ENCODE measurements at places on chromosomes 2 and 18.
A peak's percentile ranks its signal among the peaks of the same experiment; 100 is the strongest.

- DNase-seq, result no peak
These were observed 80.4 kb upstream of the RND3 start for GRCh38 chr2:150567771-150568301.

DNA sequence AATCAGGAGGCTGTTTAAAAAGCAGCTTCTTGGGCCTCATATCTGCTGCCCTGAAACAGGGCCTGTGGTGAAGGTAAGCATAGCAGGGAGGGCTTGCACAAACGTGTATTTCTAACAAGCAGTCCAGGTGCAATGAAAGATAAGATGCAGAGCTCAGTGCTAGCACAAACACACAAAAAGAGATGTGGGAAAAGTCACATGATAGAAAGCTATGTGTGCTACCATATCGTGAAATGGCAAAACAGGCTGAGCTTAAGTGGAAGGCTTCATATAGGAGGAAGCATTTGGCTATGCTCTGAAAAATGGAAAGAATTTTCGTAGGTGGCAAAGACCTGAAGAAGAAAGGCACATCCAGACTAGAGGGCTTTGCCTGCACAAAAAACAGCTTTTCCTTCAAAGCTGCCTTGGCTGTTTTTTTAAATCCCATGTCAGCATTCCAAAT is 10.2 kb downstream of the RSAD2 start:
- no peak for DNase-seq

DNA sequence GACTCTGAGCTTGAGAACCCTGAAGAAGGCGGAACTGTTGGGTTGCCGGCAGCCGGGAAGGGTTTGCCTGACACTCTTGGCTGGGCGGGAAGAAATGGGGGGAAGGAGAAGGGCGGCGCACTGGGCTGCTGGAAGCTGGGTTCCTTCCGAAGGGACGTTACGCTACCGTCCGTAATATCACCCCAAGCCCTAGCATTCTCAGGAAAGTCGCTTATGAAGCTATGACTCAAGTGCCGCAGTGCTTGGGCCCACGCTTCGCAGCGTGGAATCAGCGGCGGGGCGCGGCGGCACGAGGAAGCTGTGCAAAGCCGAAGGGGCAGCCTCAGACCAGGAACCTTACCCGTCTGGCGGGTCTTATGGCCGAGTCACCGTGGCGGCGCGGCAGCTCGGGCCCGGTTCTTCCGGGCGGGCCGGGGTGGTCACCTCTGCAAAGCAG is 50.2 kb upstream of the SIGLEC15 start:
- peak; percentile 57 for DNase-seq

GRCh38 chr18:76979906-76980305 is 152.7 kb downstream of the MBP start:
- DNase-seq, result no peak

- DNase-seq, result no peak
These were observed 4.9 kb upstream of the TMEM200C start for GRCh38 chr18:5900262-5900661.

- DNase-seq, result no peak
These were observed 91.8 kb downstream of the MAP4K4 start for GRCh38 chr2:101788995-101789970.

DNA sequence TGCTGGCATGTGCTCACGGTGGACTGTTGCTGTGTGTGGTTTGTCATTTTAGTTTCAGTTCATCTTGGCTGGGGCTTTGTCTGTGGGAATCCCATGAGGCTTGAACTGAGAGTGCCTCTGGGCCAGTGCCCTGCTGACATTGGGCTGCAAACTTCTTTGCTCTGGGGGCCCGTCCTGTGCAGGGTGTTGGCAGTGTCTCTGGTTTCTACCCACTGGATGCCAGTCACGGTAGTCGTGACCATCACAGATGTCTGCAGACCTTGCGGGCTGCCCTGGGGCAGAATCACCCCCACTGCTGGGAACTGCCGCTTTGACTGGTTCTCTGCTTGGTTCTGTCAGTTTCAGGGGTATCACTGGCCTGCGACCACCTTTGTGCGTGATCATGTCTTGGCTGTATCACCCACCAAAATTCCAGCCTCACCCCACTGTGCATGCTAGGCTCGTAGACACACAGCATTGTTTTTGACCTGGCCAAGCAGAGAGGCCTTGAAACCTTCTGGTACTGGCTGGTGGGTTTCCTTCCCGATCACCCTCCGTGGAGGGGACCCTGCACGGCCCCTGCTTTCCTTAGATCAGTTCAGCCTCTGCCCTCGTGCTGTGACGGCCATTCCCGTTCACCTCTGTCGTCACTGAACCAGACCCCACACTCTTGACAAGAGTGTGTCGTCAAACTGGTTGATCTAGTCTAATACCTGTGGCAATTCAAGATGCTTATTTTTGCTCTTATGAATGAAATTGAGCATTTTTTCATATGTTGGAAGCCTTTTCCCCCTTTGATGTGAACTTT is 57.6 kb downstream of the KCNG2 start:
- DNase-seq, result no peak

- no peak for DNase-seq
These were observed 129.6 kb upstream of the CNGA3 start for GRCh38 chr2:98216616-98217015.

- DNase-seq, result no peak
These were observed 28.2 kb upstream of the MCM6 start for GRCh38 chr2:135904341-135904989.

GRCh38 chr2:68342470-68342869 is 22.6 kb upstream of the PLEK start:
- no peak for DNase-seq

DNA sequence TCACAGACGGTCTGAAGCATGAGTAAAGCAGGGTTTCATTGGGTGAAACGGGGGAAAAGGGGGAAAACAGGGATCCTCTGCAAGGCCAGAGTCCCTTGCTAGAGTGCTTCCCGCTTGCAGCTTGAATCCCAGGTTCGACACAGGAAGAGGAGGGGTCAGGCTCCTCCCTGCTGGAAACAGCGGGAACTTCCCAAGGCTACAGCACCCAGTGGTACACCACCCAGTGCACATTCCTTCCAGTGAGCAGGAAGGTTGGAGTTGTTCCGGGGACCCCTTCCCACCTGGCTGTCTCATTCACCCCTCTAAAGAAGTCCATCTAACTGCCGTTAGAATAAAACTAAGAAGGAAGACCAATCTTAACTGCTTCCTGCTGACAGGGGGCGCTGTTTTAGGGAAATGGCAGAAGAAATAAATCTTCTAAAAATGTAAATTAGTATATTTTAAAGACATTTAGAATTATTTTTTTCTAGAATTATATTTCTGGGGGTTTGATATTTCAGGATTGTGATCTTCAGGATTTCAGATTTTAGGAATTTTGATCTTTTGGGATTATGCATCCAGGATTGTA is 230.9 kb downstream of the RBM43 start:
- no peak for DNase-seq

DNA sequence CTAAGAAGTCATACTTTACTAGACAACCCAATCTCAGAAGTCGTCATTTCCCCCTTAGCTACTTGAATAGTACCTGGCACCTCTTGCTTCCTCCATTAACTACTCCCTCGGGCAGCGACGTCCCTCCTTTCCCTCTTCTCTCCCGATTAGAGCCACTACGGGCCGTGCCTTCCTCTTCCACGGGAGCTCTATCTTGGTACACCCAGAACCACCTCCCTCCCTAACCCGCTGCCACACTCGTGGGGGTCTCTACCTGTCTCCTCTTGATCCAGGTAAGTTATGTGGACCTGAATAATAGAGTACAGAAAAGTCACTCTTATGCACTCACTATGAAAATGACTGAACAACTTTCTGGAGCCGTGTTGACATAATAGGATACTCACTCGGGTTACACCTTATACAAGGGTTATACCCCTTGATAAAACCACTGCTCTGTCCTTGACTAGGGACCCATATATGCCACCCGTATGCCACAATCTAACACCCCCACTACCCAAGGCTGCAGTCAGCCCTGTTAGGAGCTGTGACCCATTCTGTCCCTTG is 595 bp upstream of the HDHD2 start:
- DNase-seq, result peak; percentile 20

- no peak for DNase-seq
These were observed 137.6 kb downstream of the WDSUB1 start for GRCh38 chr2:159148901-159149300.

DNA sequence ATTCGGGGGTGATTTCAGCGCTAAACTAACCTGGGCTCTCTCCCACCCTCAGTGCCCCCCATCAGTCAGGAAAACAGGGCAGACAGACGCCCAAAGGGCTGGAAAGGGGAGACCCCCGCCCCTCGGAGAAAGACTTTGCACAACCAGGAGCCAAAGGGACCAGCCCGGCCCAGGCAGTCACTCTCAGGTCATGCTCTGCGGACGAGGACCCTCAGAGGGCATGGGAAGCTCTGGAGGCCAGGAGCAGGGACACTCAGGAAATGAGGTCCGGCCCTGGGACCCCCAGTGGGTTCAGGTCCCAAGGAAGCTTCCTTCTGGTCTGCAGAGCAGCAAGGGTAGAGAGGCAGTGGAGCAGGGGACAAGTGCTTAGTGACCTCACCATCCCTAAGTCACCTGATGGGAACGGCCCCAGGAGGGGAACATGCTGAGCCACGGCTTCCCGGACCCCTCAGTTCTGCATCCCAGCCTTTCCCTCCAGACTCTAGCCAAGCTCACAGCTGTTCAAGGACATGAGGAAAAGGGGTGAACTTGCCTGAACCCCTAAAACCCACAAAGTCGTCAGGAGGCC is 88.0 kb upstream of the GPC1 start:
- DNase-seq, result no peak

GRCh38 chr2:198973181-198973580 is 484.6 kb downstream of the SATB2 start:
- DNase-seq, result peak; percentile 91

DNA sequence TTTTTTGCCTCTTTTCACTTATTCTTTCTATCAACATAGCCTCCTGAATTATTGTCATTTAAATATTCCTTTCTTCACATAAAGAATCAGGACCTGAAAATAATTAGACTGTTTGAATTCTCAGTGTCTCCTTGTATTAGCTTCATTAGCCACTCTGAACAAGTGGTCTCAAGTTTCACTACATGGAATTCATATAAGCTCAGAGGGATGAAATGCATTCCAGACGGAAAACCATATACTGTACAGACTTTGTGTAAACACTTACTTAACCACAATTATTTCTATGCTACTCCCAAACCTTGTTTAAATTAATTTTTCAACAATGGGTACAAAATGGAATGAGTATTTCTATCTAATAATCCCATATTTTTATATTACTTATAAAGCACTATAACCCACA is 53.4 kb downstream of the CHN1 start:
- no peak for DNase-seq

DNA sequence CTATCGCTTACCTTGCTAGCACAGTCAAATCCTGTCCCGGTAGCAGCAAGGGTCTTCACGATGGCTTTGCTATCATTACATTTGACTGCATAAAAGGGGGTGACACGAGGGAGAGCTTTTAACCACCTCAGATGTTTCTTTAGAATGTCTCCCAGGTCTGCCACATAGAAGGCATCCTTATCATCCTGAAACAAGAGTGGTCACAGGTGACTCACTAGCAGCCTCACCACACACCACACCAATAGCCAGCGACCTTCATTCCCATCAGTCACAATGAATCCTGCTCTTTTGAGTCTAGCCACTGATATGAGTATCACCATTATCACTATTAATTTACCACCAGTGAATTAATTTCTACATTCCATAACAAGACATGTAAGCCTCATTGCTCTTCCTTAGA is 3.7 kb downstream of the ODC1 start:
- no peak for DNase-seq

DNA sequence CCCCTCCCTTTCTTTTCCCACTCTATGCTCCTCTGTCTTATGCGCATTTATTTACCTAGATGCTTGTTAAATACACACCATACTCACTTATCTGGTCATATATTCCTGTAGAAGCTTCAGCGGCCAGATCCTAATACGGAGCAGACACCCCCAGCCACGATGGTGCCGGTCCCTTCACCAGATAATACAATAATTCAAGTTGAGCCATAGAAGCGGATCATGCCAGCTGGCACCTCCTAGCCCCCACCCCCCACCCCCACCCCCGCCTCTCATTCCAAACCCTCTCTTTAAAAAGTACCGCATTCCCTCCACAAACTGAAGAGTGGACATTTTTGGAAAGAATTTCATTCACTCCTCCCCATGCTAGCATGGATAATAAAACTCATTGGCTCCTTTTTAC is 95.2 kb downstream of the BIN1 start:
- DNase-seq, result no peak

DNA sequence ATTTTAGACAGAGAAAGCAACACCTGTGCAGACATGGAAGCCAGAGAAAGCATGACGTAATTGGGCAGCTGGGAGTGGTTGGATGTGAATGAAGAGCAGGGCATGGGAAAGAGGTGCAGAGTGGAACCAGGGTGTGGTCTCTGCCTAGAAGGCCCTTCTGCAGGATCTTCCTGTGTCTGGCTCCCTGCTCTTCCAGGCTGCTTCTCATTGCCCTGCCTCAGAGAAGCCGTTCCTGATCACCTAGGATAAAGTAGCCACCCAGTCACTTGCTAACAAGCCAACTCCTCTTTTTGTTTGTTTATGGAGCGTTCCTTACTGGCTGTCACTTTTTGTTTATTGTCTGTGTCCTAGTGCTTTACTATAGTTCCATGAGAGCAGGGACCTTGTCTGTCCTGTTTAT is 28.5 kb downstream of the GALNT1 start:
- no peak for DNase-seq

DNA sequence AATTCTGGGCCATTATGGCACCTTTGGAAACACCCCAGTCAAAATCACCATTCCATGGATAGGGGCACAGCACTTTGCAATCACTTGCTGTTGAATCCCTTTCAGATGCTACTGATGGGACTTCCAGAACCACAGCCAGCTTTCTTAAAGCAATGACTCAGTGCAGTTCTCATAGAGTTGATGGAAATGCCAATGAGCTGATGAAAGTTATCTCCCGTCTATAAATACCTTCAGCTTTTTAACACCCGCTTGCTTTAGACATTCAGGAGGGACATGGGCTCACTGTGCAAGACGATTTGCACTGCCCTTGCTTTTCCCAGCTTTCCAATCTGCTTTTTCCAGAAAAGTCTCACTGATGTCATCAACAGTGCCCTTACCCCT is 66.7 kb upstream of the RPL31 start:
- no peak for DNase-seq

- peak; percentile 54 for DNase-seq
These were observed 52.6 kb downstream of the QPCT start for GRCh38 chr2:37396890-37397565.

DNA sequence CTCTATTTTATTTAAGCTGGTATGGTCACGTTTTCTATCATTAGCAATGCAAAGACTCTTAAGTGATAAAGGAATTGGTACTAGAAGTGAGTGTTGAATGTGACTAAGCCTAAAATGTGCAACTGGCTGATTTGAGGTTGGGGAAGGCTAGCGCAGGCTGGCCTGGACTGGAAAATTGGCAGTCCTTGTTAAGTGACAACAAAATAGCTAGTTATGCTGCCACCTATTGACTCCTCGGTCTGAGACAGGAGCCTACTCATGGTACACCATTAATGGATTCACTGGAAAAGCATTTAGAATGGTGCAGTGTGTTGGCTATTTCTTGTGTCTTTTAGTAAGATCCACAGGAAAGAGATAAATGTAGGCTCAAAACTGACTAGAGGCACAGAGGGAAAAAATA is 5.7 kb upstream of the WIPF1 start:
- peak; percentile 59 for DNase-seq

All from MM.1S (cell line).